ENCODE measurements at places on chromosomes 11 and 22.

DNA sequence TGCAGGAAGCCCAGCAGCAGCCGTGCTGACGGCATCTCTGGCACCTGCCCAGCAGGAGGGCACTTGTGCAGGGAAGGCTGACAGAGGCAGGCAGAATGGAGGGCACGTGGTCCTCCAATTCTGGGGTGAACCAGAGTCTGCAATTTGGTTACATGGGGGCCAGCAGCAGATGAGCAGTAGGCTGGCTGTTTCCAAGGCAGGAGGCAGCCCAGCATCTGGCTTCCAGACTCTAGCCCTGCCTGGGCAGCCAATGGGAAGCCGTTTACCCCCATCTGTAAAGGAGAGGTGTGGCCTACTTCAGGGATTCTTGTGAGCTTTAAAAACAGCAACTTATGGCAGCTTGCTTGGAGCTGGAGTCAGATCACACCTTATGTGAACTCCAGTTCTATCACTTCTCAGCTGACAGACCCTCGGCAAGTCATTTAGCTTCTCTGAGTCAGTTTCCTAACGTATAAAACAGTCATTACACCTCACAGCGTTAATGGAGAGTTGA is 27.9 kb upstream of the RASL10A start:
- no peak for DNase-seq

DNA sequence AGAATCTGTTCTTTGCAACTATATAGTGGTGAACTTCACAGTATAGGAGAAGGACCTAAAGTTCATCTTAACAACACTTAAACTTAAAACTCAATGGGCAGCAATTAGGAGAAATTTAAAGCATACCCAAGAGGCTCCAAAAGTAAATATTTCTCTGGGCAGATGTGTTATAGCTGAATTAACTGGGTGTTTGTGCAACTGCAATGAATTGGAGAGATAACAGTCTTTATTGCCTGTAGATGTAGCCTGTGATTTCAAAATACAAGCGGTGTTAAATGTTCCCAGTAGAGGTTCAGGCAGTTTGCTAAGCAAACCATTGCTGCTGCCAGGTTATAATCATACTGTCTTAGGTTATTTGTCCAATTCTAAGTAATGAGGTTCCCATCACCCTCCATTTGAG is 294.1 kb upstream of the MTNR1B start:
- DNase-seq: no peak

GRCh38 chr11:77559686-77560401 is 29.9 kb upstream of the AQP11 start:
- DNase-seq: no peak

DNA sequence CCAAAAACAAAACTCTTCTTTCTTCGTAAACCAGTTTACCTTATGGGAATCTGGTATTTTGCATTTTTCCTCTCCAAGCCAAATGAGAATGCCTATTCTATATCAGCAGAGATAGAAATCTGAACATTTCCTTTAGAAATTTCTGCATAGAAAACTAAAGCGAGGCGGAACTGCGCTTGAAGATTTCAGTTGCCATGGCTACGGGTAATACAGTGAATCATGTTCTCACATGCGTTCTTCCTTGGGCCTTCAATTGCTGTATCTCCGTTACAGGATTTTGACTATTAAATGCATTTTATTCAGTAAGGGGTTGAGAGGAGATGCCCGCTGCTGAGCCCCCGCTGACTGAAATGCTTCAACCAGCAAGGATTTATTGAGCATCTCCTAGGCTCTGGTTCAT is 108.2 kb upstream of the CRYBB3 start:
- DNase-seq: no peak

DNA sequence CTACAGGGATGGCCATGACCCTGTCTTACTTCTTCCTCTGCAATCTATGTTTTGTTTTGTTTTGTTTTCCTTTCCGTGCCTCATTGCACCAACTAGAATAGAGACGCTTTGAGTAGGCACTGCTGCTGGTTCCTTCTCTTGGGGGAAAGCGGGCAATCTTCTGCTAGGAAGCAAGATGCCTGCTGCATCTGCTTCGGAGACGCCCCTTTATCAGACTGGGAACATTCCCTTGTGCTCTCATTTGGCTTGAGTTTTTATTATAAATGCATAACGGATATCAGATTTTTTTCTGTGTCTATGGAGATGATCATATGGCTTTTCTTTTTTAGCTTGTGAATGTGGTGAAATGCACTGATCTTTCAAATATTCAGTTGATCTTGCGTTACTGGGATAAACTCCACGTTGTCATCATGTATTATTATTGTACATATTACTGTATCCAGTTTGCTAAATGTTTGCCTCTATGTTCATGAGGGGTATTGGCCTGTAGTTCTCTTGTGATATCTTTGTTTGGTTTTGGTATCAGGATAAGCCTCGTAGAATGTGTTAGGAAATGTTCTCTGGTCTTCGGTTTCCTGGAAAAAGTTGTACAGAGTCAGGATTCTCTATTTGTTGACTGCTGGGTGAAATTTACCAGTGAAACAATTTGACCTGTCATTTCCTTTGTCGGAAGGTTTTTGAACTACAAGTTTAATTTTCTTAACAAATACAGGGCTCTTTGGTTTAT is 23.4 kb upstream of the KRTAP5-6 start:
- DNase-seq: no peak

DNA sequence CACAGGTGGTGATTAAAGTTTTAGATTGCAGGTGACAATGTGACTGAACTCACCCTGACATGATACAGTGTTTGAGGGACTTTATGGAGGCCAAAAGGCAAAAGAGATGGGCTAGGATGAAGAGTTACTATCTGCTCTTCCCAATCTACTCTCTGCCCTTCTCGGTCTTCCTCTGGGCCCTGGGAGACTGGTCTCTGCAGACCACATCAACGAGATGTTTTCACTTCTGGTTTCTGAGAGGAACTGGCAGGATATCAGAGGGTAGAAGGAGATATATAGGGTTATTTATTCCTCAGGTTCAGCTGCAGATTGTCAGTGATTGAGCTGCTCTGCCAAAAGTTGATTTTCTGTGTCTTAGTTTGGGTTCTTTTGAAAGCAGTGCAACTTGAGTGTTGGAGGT is 32.4 kb upstream of the CD44 start:
- DNase-seq: no peak

- no peak for DNase-seq
Observed at GRCh38 chr11:36928621-36929020, 330.6 kb upstream of the RAG2 start.

DNA sequence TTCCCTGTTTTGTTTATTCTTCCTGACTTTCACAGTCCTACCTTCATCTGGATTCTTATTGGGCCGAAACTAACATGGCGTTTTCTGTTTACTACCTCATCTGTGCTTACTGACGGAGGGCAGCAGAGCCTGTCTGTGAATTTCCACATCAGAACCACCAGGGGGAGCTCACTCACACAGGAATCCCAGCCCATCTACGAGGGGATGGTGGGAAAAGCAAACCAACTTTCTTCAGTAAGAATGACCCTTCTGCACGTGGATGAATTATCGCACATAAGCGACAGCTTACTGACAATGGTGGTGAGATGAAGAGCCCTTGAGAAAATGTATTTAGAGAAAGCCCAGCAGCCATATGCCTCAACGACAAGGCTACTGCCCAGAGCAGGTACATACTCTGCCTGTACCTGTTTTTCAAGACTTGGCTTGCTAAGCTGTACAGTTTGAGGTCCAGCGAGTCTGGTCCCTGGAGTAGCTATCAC is 42.5 kb downstream of the LARGE2 start:
- no peak for DNase-seq

GRCh38 chr11:991034-991433 is 45.5 kb downstream of the MUC6 start:
- DNase-seq: no peak

GRCh38 chr11:2569321-2569721 is 124.5 kb downstream of the KCNQ1 start:
- no peak for DNase-seq

DNA sequence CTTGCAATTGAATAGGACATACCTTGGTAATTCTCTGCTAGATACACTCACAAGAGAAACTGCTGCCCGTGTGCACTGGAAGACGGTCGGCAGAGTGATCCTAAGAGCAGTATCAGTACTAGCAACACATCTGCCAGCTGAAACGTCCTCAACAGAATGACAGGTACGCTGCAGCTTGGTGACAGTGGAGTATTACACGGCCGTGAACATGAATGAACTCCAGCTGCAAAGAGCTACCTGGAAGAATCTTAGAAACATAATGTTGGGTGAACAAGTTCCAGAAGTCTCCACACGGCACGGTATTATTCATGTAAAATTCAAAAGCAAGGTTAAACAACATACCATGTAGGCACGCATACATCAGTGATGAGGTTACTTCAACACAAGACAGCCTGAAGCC is 44.4 kb downstream of the TPCN2 start:
- no peak for DNase-seq

DNA sequence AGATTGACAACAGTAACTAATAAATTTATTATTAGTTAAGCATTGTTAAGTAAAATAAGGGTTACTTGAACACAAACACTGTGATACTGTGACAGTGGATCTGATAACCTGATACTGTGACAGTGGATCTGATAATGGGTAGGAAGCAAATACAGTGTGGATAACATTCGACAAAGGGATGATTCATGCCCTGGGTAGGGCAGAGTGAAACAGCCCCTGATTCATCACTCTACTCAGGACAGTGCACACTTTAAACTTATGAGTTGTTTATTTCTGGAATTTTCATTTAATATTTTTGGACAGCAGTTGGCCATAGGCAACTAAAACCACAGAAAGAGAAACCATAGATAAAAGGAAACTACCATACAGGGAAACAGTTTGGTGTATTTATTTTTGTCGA is 60.8 kb upstream of the CTSC start:
- DNase-seq: no peak

Data from esophagus squamous epithelium (tissue), 5 donors.